ENCODE measurements at places on chromosomes 13 and 19.

GRCh38 chr19:4115818-4116385, 8.0 kb downstream of the MAP2K2 start:
- no peak for DNase-seq

DNA sequence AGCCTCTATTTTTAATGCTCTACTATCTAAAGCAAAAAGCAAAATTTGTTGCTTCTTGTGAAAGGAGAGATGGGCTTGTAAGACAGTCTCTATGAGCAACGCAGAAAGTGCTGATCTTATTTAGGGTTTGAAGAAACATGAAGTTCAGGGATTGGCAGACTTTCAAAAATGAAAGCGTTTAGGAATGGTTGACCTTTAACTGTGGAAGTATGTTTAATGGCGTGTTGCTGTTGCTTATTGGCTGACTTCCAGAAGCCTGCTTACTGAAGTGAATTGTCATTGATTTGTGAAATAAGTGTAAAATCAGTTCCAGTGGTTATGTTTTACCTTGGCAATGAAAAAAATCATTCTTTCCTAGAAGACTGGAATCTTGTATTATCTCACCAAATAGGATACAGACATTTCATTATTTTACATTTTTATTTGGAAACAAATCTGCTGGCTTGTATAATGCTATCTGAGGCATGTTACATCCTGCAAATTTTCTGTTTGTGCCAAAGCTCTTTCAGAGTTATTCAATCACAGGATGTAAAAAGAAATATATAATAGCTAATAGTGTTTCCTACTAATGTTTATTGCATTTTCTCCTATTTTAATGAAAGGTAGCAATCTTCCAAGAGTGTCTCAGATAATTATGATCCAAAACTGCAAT, 221.3 kb upstream of the SLITRK6 start:
- DNase-seq = peak; percentile 56

- no peak for DNase-seq
These were observed 36.0 kb upstream of the SERP2 start for GRCh38 chr13:44337581-44337980.

- DNase-seq = no peak
These were observed 1095.4 kb upstream of the PCDH20 start for GRCh38 chr13:62510906-62511655.

GRCh38 chr13:95418946-95419345, 117.7 kb upstream of the ABCC4 start:
- DNase-seq = no peak

DNA sequence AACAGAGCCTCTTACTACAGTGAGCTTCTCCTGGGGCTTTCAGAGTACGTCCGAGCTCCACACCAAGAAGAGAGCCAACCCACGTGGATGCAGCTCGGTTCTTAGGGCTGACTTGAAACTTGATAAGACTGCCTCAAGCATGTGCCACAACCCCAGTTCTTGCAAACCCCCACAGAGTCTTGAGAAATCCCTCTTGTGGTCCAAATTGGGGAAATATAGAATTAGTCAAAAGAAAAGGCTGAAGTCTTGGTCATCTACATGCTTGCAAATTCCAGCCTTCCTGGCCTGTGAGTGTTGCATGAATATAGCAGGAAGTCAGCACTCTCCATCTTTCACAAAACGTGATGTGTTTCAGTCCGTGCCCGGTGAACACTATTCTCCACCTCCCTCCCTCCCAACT, 95.2 kb downstream of the GGACT start:
- DNase-seq = no peak

GRCh38 chr13:98890186-98890585, 87.7 kb downstream of the DOCK9 start:
- no peak for DNase-seq

- no peak for DNase-seq
These were observed 23.3 kb downstream of the ELAVL1 start for GRCh38 chr19:7982103-7982502.

GRCh38 chr13:102401766-102402165, at the start of gene FGF14:
TSS of gene FGF14 (minus strand) at chr13:102402048.
- DNase-seq = no peak

- no peak for DNase-seq
These were observed 300.5 kb downstream of the NALCN start for GRCh38 chr13:101115762-101116171.

GRCh38 chr19:1651568-1652291, 685 bp downstream of the TCF3 start:
- no peak for DNase-seq

GRCh38 chr13:37306778-37307544, 201.5 kb upstream of the CSNK1A1L start:
- DNase-seq = no peak

All from glomerular endothelial cell (primary cell).